ENCODE measurements at places on chromosomes 7 and 10. TPM values are rescaled to one million over a fixed set of nuclear protein-coding genes. Genes with fewer than 3 reads are reported as not detected.

DNA sequence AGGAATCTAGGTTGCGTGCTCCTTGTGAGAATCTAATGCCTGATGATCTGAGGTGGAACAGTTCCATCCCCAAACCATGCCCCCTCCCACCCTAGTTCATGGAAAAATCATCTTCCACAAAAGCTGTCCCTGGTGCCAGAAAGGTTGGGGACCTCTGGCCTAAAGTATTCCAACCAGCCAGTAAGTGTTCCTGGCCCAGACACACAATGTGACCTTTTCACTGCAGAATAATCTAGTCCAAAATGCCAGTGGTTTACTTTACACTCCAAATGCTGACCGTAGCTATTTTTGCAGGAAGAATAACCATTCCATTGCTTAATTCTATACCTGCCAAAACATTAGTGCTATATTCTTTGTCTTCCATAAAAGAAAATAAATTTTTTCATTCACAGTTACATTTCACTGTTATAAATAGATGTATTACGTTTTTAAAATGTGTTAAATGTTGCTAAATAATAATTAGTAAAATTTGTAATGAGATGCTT, 10.4 kb downstream of the CNNM1 start:
- no peak for DNase-seq

DNA sequence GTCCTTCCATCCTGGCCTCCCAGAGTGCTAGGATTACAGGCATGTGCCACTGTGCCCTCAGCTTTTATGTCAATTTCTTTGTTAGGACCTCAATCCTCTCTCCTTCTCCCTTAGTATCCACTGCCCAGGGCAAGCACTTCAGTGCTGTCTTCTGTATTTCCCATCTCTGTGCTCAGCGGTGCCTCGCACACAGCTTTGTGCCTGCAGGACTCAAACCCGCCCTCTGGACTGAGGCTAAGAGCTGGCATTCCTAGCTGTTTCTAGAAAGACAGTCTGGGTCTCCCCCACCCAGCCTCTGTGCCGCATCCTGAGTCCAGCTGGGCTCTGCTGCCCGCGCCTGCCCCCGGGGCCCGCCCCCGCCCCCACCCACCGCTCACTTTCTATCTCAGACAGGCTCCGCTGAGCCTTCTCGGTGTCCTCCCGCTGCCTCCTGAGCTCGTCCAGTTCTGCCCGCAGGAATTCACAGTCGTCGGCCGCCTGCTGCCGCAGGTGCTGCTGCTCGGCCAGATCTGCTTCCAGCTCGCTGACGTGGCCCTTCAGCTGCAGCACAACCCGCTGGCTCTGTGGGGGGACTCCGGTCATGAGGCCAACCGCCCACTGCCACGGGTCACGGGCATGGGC, 67.3 kb downstream of the SPDYE5 start:
- DNase-seq = no peak

GRCh38 chr10:34916314-34916713, 101.2 kb upstream of the PARD3 start:
- peak; percentile 68 for DNase-seq

GRCh38 chr10:121245754-121246153, 352.5 kb downstream of the FGFR2 start:
- DNase-seq = no peak

GRCh38 chr10:124864421-124865193, 63.0 kb downstream of the ABRAXAS2 start:
- DNase-seq = peak; percentile 29

OGDHL gene
- 0.37 TPM for total RNA-seq

COL17A1 gene
- not detected for total RNA-seq

VWDE gene
- total RNA-seq = 3.1 TPM
